G401 (cell line): ENCODE measurements at places on chromosomes 7 and 10. TPM values are rescaled to one million over a fixed set of nuclear protein-coding genes. Genes with fewer than 3 reads are reported as not detected.

GRCh38 chr7:150957133-150958020, 20.7 kb downstream of the KCNH2 start:
- DNase-seq, result no peak

DNA sequence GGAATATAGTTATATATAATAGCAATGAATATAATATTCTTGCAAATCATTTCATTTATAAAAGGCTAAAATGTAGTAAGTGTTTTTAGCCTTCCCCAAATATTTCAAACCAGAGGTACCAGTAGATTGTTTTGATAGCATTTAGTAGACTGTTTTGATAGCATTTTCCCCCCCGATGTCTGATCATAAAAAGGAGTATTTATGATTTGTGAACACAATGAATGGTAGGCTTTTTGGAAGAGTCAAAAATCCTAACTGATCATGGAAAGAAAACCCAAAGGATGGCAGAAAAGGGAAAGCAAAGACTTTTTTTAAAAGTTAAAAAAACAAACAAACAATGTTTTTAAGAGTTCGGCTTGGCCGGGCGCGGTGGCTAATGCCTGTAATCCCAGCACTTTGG, 152.5 kb downstream of the PIP4K2A start:
- no peak for DNase-seq

DNA sequence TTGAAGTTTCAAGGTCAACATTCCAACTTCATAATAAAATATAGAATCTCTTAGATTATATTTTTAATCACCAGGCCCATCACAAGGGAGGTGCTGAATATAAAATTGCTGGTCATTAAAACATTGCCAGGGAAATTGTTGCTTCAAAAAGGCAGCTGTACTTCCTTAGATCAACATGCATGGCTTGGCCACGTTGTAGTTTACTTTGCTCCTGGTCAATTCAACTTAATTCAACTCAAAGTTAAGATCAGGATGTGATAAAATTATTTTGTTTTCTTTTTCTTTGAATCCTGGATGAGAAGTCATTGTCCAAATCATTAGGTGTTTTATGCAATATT, 317.4 kb downstream of the PAXIP1 start:
- no peak for DNase-seq

DNA sequence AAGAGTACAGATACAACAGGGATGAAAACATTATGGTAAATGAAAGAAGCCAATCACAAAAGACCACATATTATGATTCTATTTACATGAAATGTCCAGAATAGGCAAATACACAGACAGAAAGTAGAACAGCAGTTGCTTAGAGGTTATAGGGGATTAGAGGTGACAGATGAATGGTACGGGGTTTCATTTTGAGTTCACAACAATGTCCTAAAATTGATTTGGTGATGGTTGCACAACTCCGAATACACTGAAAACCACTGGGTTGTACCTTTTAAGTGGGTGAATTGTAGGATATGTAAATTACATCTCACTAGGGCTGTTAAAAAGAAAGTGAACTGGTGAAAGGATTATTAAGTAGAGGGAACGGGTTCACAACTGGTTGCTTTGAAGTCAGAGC, 76.3 kb upstream of the MRLN start:
- no peak for DNase-seq

Gene NEUROD6
- total RNA-seq, result not detected in 2 replicates

Gene MTERF1
- total RNA-seq, result 19.1 and 21.1 TPM in 2 replicates

- DNase-seq, result no peak
Observed at GRCh38 chr7:636396-636795, 90.1 kb upstream of the DNAAF5 start.

- DNase-seq, result no peak
Observed at GRCh38 chr7:39507866-39508551, 58.2 kb upstream of the YAE1 start.

- peak; percentile 50 for DNase-seq
Observed at GRCh38 chr7:95596198-95597063, at the start of gene PDK4. PDK4 (minus strand) TSS chr7:95596516; CDS start chr7:95596293, 223 bp downstream.

Gene VSTM2A
- total RNA-seq, result not detected in 2 replicates

DNA sequence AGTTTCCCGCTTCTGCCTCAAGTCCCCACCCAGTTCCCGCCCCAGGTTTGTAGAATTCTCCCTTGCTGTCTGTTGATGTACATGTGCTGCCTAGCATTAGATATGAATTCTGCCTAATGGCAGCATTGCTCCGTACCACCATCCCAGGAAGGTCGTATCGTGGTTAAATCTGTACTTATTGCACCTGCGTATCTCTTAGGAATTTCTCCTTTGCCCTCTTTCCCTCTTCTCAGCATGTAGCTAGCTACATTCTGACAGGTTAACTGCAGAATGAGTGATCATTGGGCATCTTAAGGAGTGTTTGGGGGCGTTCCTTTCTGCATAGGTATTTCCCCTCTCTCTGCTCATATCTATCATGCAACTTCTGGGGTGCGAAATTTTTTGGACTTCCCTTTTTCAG, 293.1 kb downstream of the GPR158 start:
- DNase-seq, result no peak

Gene ATE1
- total RNA-seq, result 35.6 and 58.1 TPM in 2 replicates

DNA sequence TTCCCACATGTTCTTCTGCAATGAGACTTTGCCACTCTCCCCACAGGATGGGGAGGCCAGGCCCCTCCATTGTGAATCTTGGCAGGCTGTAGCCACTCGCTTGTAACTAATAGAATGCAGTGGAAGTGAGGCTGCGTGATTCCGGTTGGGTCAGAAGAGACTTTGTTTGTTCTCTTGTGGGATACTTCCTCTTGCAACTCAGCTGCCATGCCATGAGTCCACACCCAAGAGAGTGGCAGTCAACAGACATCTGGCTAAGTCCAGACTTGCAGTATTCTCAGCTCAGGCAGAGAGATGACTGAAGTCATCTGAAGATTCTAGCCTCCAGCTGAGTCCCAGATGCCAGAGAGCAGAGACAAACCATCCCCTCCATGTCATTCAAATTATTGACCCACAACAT, 153.4 kb upstream of the GDF10 start:
- no peak for DNase-seq
